Spleen (tissue), 13 donors: ENCODE measurements at places on chromosomes 4 and X. TPM values are rescaled to one million over a fixed set of nuclear protein-coding genes. Genes with fewer than 3 reads are reported as not detected.

DNA sequence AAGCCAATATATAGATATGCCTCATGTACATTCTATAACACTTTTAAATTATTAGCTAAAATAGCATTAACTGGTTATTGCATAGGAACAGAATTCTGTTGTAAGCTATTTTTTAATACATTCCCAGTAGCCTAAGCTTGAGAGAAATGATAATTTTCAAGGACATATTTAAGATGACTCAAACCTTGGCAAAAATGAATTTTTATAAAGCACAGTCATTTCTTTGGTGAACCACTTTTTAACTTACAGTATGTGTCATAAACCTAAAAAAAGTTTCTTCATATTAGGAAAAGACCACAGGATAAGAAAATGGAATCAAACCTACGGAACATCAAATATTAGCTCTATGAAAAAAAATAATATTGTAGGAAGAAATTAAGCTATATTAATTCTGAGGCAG lies 986.3 kb downstream of the STIM2 start:
- no peak overlapping the region for H3K27ac ChIP-seq
- H3K4me3 ChIP-seq = no peak overlapping the region
- no peak for DNase-seq
- no peaks in the 10 kb centered on the region for H3K4me1 ChIP-seq
- H3K27me3 ChIP-seq = no peaks in the 10 kb centered on the region

GRCh38 chrX:13990126-13990800 lies 39.4 kb downstream of the GEMIN8 start:
- no peak for DNase-seq
- no peak overlapping the region for H3K4me3 ChIP-seq
- H3K4me1 ChIP-seq = no peaks in the 10 kb centered on the region
- no peaks in the 10 kb centered on the region for H3K36me3 ChIP-seq

DNA sequence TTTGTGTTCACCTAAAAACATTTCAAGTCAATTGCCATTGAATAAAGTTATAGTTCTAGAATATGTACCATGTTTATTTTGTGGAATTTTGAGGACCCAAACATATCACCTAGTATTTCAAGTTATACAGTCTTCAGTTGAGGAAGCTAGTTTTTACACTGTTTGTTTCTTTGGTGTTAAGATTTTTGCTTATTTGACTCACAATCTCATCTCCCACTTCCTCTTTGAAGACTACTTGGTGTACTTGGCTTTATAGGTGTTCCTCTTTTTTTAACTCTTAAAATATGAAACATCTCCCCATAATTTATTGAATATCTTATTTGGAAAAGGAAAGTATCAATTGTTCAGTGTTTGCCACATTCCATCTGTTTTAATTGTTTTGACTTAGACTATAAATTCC lies 675.4 kb downstream of the RAPGEF2 start:
- no peaks in the 10 kb centered on the region for H3K27me3 ChIP-seq
- H3K4me1 ChIP-seq = no peaks in the 10 kb centered on the region

DNA sequence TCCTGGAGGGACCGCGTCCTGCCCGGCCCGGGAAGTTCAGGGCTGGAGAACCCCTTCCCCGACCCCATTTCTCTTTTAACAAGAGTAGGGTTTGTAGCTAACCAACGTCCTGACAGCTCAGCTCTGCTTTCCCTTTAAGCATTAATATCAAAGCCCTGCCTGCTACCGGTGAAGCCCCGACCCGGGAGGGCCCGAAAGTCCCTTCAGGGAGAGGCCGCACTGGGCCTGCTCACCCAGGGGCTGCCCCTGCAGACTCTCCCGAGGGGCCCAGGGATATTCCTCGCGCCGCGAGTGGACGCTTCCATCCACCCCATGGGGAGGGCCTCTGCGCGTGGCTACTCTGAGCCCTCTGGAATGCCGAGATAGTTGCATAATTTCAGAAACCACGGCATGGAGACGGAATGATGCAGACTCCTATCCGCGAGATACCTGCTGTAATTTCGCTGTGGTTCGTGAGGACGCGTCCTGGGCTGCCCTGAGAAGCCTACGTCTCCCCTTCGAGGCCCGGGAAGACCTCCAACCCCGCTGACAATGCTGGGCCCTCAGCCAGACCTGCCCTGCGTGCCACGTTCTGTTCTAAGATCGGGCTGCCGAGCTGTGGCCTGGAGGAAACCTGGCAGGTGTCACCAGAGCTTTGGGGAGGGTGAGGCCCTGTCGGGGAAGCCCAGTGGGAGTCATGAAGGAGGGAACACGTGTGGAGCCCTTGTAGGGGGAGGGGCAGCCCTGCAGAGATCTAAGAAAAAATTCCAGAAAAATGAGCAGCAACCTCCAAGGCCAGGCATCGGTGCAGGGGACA lies 999 bp upstream of the CTBP1 start:
- H3K4me3 ChIP-seq = peak overlapping the region; percentile 58
- peaks cover 39% of the 10 kb centered on the region for H3K4me1 ChIP-seq
- H3K36me3 ChIP-seq = no peaks in the 10 kb centered on the region
- no peaks in the 10 kb centered on the region for H3K27me3 ChIP-seq
- peak overlapping the region; percentile 96 for H3K27ac ChIP-seq

DNA sequence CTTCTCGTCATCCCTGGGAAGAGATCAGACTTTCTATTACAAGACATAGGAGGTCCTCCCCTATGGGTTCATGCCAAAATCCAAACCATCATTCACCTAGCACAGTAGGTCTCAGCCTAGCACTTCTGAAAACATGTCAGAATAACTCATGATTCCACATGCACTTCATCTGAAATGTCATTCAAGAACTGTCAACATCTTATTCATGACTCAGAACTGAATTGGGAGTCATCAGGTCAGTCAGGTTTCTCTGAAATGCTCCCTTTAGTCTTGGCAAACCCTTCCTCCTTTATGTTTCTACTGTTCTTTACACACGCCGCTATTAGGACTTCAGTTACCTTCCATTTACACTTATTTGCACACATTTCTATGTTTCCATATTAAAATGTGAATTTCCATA lies 67.2 kb downstream of the ANTXR2 start:
- H3K4me3 ChIP-seq = no peak overlapping the region
- no peaks in the 10 kb centered on the region for H3K27me3 ChIP-seq
- H3K27ac ChIP-seq = no peak overlapping the region
- peaks cover 35% of the 10 kb centered on the region for H3K36me3 ChIP-seq
- peaks cover 14% of the 10 kb centered on the region for H3K4me1 ChIP-seq

- no peak overlapping the region for H3K4me3 ChIP-seq
- H3K27ac ChIP-seq = no peak overlapping the region
- H3K4me1 ChIP-seq = no peaks in the 10 kb centered on the region
- DNase-seq = no peak
- no peaks in the 10 kb centered on the region for H3K27me3 ChIP-seq
- H3K36me3 ChIP-seq = no peaks in the 10 kb centered on the region
These were observed 31.9 kb upstream of the ANTXR2 start for GRCh38 chr4:80104927-80105326.

- no peak for DNase-seq
- H3K36me3 ChIP-seq = no peaks in the 10 kb centered on the region
- H3K4me1 ChIP-seq = no peaks in the 10 kb centered on the region
- no peak overlapping the region for H3K27ac ChIP-seq
- H3K4me3 ChIP-seq = no peak overlapping the region
These were observed 279.6 kb downstream of the CFAP299 start for GRCh38 chr4:80615099-80615498.

DNA sequence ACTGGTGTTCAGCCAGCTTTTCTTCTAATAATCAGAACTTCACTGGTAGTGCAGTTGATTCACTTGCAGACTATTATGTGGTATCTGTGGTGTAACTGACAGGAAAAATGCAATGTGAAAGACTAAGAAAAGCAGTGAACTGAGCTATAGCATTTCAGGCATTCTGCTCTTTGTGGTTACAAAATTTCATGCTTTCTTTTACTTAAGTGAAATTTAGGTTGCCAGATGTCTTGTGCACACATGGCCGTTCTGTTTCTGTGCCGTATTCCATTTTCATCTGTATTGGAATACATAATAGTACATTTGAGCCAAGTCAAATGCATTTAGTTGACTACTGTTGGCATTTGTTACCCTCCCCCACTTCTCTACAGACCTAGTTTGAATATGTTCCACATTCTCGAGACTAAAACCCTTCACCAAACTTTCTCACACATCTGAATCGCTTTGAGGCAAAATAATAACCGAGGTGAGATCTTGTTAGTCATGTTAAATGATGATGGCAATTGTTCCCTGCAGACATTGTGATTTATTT lies 8.2 kb downstream of the RTL3 start:
- H3K27me3 ChIP-seq = no peaks in the 10 kb centered on the region
- H3K4me1 ChIP-seq = peaks cover 32% of the 10 kb centered on the region
- H3K36me3 ChIP-seq = no peaks in the 10 kb centered on the region
- no peak overlapping the region for H3K27ac ChIP-seq
- DNase-seq = no peak
- H3K4me3 ChIP-seq = no peak overlapping the region

DNA sequence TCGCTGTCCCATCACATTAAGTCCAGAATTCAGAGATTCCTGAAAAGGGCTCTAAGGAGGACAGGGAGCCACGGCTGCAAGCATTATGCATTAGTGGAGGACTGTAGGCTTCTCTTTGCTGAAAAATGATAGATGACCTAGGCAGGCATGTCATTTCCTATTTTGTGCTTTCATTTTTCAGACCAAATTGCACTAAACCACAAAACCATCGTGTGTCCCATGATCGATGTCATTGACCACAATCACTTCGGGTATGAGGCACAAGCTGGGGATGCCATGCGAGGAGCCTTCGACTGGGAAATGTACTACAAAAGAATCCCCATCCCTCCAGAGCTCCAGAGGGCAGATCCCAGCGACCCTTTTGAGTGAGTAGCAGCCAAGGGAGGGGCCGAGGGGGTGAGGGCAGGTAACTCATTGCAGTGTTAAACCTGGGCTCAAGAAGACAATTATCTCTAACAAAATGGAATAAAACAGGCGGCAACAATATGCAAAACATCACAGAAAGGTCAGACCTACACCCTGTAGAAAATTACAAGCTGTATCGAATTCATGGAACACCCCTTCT lies 355.2 kb upstream of the GALNT7 start:
- no peak overlapping the region for H3K4me3 ChIP-seq
- no peaks in the 10 kb centered on the region for H3K4me1 ChIP-seq
- H3K27ac ChIP-seq = no peak overlapping the region
- H3K27me3 ChIP-seq = no peaks in the 10 kb centered on the region

XG gene
- total RNA-seq = not detected

RTL9 gene
- total RNA-seq = not detected

OPN1LW gene
- not detected for total RNA-seq

ZNF157 gene
- 0.46 TPM for total RNA-seq

TEX11 gene
- total RNA-seq = 0.98 TPM

XAGE1B gene
- total RNA-seq = not detected
